ENCODE measurements at places on chromosomes 5 and 9.
A peak's percentile ranks its signal among the peaks of the same experiment; 100 is the strongest.

GRCh38 chr5:66864240-66864884 lies 268.2 kb downstream of the MAST4 start:
- peak; percentile 64 for DNase-seq

DNA sequence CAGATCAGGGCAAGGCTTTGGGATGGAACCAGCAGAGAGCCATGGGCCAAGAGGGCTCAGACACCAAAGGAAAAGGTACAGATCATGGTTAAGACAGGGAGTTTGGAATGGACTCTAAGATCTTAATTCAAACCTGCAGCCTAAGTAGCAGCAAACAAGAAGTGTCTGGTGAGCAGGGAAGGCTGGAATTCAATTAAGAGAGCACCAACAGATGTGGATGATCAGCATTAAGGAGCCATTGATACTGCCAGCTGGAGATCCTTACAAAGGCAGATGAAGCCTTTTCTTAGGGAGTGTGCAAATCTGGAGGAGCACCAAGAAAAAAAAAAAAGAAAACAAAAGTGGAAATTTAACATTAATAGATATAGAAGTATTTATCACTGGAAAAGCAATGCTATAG lies 516.8 kb downstream of the RASEF start:
- no peak for DNase-seq

DNA sequence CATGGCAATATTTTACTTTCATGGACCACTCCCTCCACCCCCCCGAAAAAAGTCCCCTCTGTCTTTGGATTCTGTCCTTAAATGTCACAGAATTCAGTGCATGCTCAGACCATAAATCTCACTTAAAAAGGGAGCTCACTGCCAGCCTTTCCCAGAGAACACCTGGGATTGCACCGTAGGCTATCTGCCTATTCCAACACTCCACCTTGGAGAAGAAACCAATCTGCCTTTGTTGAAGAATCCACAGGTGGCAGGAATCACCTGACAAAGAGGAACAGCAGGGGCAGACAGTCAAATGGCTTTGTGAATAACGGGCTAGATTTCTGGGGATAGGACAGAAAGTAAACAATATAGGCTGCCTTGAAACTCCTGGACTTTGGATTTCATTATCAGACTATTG lies 306.7 kb upstream of the BRINP1 start:
- peak; percentile 11 for DNase-seq

GRCh38 chr9:2013743-2014475 lies 1.2 kb upstream of the SMARCA2 start:
- DNase-seq = no peak
